Immature natural killer cell (primary cell): ENCODE measurements at places on chromosomes 3 and 15. TPM values are rescaled to one million over a fixed set of nuclear protein-coding genes. Genes with fewer than 3 reads are reported as not detected.

CPEB1 gene
- polyA plus RNA-seq: not detected

UCN2 gene
- not detected for polyA plus RNA-seq

POPDC2 gene
- polyA plus RNA-seq: not detected

SLCO3A1 gene
- 17.0 TPM for polyA plus RNA-seq

DNA sequence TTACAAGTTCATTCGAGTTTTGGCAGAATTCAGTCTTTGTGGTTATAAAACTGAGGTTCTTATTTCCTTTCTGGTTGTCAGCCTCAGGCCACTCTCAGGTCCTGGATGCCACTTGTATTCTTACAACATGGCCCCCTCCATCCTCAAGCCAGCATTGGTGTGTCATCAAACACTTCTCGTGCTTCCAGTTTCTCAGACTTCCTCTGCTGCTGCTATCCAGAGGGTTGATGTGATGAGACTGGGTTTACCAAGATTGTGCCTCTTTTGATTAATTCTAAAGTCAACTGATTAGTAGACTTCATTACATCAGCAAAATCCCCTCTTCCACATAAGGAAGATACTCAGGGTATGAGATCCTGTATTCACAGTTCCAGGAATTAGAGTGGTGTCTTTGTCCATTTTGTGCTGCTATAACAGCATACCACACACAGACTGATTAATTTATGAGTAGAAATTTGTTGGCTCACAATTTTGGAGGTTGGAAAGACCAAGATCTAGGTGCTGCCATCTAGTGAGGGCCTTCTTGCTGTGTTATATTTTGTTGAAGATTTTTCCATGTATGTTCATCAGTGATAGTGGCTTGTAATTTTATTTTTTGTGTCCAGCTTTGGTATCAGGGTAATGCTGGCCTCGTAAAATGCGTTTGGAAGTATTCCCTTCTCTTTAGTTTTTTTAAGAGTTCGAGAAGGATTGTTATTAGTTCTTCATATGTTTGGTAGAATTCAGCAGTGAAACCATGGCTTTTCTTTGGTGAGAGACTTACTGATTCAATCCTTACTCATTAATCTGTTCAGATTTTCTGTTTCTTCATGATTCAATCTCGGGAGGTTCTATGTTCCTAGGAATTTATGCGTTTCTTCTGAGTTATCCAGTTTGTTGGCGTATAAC is 11.1 kb downstream of the LRCH3 start:
- DNase-seq: peak; percentile 38
- peaks cover 73% of the 10 kb centered on the region for H3K4me1 ChIP-seq
- no peaks in the 10 kb centered on the region for H3K36me3 ChIP-seq
- H3K27me3 ChIP-seq: no peaks in the 10 kb centered on the region
- peak overlapping the region; percentile 23 for H3K4me3 ChIP-seq
- peak overlapping the region; percentile 86 for H3K27ac ChIP-seq

GRCh38 chr15:52417521-52417920 is 111.2 kb downstream of the MYO5A start:
- DNase-seq: no peak
- no peak overlapping the region for H3K27ac ChIP-seq
- H3K4me1 ChIP-seq: no peaks in the 10 kb centered on the region
- peaks cover 9% of the 10 kb centered on the region for H3K36me3 ChIP-seq

DNA sequence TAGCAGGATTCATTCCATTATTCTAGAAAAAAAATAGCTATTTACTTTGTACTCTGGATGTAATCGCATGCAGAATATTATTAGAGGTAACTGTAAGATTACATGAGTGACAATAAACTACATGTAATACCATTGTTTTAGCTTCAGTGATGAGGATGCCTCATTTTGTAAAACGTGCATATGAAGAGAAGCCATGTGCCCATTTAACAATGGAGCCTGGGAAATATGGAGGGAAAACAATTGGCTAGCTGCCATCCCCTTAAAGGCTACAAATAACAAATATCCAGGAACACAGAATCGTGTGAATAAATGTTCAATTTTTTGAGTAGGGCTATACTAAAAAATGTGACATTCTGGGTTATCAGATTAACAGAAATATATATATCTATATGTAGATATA is 151.1 kb downstream of the SAMMSON start:
- H3K4me3 ChIP-seq: no peak overlapping the region
- H3K36me3 ChIP-seq: no peaks in the 10 kb centered on the region
- no peaks in the 10 kb centered on the region for H3K4me1 ChIP-seq
- no peak overlapping the region for H3K27ac ChIP-seq

DNA sequence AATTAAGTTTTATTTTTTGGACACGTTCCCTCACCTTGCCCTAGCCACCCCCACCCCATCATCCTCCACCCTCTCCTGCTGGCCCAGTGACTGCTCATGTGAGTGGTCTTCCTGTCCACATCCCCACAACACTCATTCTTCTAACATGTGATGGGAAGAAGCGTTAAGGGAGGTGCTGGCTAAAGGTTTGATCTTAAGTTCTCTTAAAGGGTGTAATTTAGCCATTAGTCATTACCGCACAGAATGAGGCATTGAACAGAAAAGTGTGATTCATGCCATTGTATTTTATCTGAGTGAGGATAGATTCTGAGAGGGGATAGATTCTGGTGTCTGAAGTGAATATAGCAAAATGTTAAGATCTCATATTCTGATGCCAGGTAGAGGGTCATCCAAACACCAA is 272.9 kb upstream of the TPM1 start:
- no peak for DNase-seq
- H3K4me3 ChIP-seq: no peak overlapping the region
- H3K27me3 ChIP-seq: peaks cover 3% of the 10 kb centered on the region
- H3K4me1 ChIP-seq: no peaks in the 10 kb centered on the region
- H3K36me3 ChIP-seq: no peaks in the 10 kb centered on the region
- H3K27ac ChIP-seq: no peak overlapping the region
